AG09309 (cell line): ENCODE measurements at places on chromosomes 11 and 22.
A peak's percentile ranks its signal among the peaks of the same experiment; 100 is the strongest.

DNA sequence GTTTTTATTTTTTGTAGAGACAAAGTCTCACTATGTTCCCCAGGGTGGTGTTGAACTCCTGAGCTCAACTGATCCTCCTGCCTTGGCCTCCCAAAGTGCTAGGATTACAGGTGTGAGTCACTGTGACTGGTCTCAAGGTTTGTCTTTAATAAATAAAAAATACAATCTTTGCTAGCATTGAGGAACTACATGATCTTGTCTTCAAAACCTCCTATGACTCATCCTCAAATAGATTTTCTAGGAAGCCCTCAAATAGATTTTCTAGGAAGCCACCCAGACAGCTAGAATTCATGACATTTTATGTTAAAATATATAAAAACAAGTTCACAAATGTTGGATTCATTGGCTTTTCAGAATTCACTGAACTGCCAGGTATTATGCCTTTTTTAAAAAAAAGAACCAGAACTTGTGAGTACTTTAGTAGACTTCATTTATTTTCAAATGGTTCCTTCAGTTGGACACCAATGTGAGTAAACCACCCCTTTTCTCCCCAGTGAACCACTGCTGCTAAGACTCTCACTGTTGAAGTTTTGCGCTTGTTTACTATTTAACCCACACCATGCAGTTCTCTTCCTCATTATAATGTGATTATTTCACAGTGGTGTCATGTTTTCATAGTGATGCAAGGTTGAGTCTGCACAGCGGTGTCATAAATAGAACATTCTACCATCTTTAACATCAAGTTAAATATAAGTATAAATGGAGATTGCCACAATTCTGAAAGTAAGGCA lies 303.9 kb downstream of the CASP12 start:
- no peak for DNase-seq

DNA sequence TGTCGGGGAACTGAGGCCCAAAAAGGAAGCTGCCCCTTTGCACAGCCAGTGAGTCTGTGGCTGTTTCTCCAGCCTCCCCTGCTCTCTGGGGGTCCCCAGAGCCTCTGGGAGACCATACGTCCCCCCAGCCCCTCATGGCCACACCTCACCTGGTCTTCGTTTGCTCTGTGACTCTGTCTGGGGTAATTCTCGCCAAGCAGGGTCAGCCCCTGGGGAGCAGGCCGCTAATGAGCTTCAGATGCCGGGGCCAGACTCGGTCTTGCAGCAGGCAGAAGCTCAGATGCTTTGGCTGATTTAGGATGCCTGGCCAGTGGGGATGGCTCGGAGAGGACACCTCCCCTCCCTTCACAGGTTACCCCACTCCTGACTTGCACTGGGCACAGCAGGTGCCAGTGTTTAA lies 24.1 kb upstream of the WNT11 start:
- DNase-seq, result no peak

DNA sequence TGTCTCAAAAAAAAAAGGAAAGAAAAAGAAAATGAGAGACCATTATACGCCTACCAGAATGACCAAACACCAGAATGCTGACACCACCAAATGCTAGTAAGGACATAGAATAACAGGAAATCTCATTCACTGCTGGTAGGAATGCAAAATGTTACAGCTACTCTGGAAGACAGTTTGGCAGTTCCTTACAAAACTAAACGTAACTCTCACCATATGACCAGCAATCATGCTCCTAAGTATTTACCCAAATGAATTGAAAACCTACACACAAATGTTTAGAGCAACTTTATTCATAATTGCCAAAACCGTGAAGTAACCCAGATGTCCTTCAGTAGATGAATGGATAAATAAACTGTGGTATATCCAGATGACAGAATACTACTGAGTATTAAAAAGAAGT lies 7.2 kb downstream of the CHKA start:
- DNase-seq, result no peak

DNA sequence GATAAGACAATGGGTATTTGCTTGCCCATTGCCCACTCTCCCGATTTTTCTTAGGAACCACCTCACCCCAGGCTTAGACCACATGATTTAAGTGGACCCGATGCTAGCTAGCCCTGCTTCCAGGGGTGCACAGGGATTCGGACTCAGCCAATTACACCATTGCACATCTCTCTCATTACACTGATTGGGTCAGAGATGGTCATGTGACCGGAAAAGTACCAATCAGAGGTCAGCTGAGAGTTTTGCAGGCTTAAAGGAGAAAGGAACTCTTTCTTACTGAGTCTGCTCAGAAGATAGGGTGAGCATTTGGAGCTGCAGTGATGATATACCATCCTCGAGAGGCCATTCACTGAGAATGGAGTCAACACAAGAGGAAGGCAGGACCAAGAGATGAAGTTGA lies 12.2 kb upstream of the ANKK1 start:
- DNase-seq, result no peak

DNA sequence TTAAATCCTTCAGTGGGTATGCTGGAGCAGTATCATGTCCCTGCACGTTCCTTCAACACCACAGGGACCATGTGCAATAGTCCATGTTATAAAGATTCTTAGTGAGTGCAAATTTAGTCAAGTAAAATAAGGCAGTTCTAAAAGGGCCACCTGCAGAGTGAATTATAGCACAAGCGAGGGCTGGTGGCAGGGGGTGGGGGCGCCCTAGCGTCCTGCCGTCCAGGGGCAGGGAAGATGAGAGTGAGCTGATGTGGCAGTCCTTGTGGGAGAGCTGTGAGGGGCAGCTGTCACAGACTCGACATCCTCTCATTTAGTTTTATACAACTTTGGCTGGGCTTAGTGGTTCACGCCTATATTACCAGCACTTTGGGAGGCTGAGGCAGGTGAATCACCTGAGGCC lies 29.1 kb downstream of the FAM118A start:
- no peak for DNase-seq

- peak; percentile 62 for DNase-seq
Observed at GRCh38 chr22:46171940-46172339, 21.6 kb downstream of the PPARA start.

- peak; percentile 11 for DNase-seq
Observed at GRCh38 chr11:123061403-123062157, at the start of gene HSPA8. Gene HSPA8 (minus strand): TSS chr11:123062136. CDS start chr11:123061324, 812 bp downstream.

DNA sequence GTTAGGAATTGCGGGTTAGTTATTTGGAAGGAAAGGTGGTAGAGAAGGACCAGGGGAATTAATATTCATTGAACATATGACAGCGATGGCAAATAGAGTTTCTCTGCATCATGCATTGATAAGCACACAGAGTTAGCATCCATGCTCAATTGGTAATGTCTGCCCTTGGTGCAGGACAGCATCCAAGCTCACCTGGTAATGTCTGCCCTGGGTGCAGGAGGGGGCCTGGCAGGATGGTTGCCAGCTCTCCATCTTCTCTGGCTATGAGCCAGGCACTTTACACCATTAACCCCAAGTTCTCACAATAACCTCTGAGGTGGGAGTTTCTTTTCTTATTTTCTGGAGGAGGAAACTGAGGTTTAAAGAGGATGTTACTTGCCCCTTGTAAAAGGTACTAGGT lies 50.4 kb upstream of the RBFOX2 start:
- DNase-seq, result no peak

- DNase-seq, result no peak
Observed at GRCh38 chr11:10633261-10633660, 60.3 kb downstream of the IRAG1 start.

GRCh38 chr11:27409742-27410141 lies 46.7 kb upstream of the CCDC34 start:
- no peak for DNase-seq

GRCh38 chr11:9385327-9385899 lies 961 bp downstream of the IPO7 start:
- DNase-seq, result no peak

GRCh38 chr11:122181372-122181771 lies 65.4 kb upstream of the BLID start:
- no peak for DNase-seq

GRCh38 chr11:27996066-27996465 lies 111.9 kb downstream of the KIF18A start:
- DNase-seq, result no peak

- DNase-seq, result no peak
Observed at GRCh38 chr11:65432100-65432650, 9.6 kb downstream of the NEAT1 start.

- no peak for DNase-seq
Observed at GRCh38 chr11:91698845-91699244, 525.8 kb upstream of the FAT3 start.

- no peak for DNase-seq
Observed at GRCh38 chr11:68036717-68037239, 2.0 kb upstream of the TCIRG1 start.

GRCh38 chr11:107017433-107018218 lies 650 bp downstream of the GUCY1A2 start:
- no peak for DNase-seq

- no peak for DNase-seq
Observed at GRCh38 chr11:23947883-23948282, 549.0 kb upstream of the LUZP2 start.

DNA sequence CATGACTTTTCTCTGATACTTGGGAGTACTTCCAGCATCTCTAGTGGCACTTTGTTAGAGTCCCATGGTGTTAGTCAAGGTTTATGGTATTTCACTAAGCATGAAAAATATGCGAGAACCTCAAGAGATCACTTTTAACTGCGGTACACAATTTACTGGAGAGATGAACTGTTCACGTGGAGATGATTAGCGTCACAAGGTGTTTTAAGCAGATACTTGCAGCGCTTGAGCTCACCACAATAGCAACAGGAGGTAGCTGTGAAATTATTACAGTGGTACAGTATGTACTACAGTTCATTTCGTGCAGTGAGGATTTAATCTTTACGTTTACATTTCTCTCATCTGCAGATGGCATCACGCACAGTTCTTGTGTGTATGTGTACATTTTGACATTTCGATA lies 4.5 kb downstream of the PARVA start:
- no peak for DNase-seq

- no peak for DNase-seq
Observed at GRCh38 chr11:134612140-134613030, 200.3 kb upstream of the B3GAT1 start.

GRCh38 chr11:128594226-128594625 lies 6.9 kb upstream of the ETS1 start:
- DNase-seq, result no peak

GRCh38 chr22:39617342-39617741 lies 46.8 kb downstream of the CACNA1I start:
- no peak for DNase-seq

GRCh38 chr11:129191649-129192048 lies 476 bp downstream of the ARHGAP32 start:
- DNase-seq, result no peak

GRCh38 chr22:47102648-47103047 lies 340.2 kb downstream of the TBC1D22A start:
- DNase-seq, result no peak

DNA sequence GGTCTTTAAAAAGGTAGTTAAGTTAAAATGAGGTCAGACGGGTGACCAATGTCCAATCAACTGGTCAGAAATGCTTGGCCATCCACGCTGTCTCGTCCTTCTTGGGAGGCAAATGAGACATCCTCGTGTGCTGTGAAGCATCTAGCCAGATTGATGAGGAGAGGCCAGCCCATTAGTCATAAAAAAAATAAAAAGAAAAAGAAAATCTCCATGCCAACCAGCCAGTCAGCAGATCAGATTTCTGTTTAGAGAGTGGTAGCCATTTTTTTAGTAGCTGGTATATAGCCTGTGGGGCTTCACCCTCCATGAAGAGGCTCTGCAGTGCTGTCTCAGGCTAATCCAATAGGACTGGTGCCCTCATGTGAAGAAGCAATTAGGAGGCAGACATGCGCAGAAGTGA lies 343.1 kb upstream of the SYN3 start:
- DNase-seq, result no peak

DNA sequence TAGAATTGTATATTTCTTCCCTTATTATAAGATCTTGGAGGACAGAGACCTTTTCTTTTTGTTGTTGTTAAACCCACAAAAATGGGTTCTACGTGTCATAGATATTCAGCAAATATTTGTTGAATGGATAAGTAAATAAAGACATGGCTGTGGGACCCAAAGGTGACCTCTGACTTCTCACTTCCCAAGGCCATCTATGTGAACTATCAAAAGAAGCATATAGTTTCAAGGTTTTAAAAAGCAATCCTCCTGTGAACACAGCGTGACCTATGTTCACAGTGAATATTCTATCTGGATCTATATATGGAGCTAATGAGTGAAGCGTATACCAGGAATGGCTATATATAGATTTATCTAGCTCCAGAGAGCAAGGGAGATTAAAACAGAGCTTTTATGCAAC lies 312.8 kb upstream of the C11orf87 start:
- DNase-seq, result no peak

GRCh38 chr22:49081261-49081666 lies 746.4 kb downstream of the BRD1 start:
- no peak for DNase-seq

GRCh38 chr11:15711311-15711710 lies 596.6 kb downstream of the INSC start:
- no peak for DNase-seq

- DNase-seq, result no peak
Observed at GRCh38 chr22:22123118-22123959, 121.2 kb upstream of the VPREB1 start.

DNA sequence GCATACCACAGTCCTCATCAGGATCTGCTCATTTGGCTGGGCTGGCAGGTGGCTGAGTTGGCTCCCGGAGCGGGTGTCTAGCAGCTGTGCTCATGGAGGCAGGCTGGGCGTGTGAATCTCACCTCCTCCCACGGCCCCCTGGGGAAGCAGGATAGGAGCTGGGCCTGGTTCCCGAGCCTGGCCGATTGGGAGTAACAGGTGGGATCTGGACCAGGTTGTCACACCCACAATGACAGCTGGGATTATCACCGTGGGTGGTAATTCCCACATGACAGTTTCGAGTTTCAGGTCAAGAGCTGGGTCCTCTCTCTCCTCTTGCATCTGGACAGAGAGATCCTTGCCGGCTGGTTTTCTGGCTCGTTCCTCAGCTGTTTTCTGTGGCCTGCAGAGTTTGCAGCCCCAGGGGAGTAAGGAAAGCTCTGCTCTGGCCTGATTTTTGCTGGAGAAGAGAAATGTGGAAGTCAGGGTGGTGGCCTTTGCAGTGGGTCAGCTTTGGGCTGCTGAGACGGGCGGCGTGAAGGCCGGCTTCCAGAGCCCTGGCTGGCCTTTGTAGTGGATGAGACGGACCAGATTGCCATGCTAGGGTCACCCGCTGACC lies 57.0 kb downstream of the BCR start:
- DNase-seq, result no peak

DNA sequence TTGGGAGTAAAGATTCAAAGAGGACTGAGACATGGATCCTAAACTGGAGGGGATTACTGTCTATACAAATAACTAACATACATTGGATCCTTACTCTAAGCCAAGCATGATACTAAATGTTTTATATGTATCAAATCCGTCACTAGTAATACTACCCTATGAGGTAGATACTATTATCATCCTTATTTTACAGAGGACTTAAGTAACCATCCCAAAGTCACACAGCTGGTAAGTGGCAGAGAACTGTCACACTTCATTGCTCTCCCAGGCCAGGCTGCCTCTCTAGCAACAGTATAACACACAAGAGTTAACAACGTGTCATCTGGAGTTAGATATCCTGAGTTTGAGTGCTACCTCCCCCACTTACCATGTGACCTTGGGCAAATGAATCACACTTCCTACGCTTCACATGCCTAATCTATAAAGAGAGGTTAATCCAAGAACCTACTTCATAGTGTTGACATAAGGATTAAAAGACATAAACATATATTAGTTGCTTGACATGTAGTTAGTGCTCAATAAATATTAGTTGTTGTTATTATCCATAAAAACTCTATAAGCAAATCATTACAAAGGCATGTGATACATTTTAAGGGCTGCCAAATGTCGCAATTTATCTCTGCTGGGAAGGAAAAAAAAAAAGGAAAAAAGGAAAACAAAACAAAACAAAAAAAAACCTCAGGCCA lies 33.8 kb upstream of the SPON1 start:
- peak; percentile 20 for DNase-seq
